Activated naive CD4-positive, alpha-beta T cell treated with anti-CD3 and anti-CD28 coated beads for 36 hours (primary cell): ENCODE measurements at places on chromosomes 11 and 22.

DNA sequence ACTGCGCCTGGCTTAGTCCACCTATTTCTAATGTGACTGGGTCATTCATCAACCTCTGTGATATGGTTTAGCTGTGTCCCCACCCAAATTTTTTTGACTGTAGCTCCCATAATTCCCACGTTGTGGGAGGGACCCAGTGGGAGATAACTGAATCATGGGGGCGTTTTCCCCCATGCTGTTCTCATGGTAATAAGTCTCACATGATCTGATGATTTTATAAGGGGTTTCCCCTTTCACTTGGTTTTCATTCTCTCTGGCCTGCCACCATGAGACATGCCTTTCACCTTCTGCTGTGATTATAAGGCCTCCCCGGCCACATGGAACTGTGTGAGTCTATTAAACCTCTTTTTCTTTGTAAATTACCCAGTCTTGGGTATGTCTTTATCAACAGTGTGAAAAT is 8.7 kb downstream of the CENATAC start:
- peak; percentile 16 for DNase-seq
- H3K4me3 ChIP-seq, result no peak overlapping the region
- H3K27ac ChIP-seq, result peak overlapping the region; percentile 72
- H3K36me3 ChIP-seq, result peaks cover 14% of the 10 kb centered on the region

- H3K36me3 ChIP-seq, result no peaks in the 10 kb centered on the region
- no peak for DNase-seq
- peaks cover 6% of the 10 kb centered on the region for H3K27me3 ChIP-seq
- no peak overlapping the region for H3K27ac ChIP-seq
- H3K4me3 ChIP-seq, result no peak overlapping the region
- H3K4me1 ChIP-seq, result no peaks in the 10 kb centered on the region
Measured at GRCh38 chr11:102155676-102156075, 45.4 kb downstream of the YAP1 start.

GRCh38 chr22:41613456-41613855 is 7.4 kb downstream of the DESI1 start:
- H3K36me3 ChIP-seq, result peaks cover 14% of the 10 kb centered on the region
- no peak overlapping the region for H3K27ac ChIP-seq
- H3K4me3 ChIP-seq, result no peak overlapping the region

DNA sequence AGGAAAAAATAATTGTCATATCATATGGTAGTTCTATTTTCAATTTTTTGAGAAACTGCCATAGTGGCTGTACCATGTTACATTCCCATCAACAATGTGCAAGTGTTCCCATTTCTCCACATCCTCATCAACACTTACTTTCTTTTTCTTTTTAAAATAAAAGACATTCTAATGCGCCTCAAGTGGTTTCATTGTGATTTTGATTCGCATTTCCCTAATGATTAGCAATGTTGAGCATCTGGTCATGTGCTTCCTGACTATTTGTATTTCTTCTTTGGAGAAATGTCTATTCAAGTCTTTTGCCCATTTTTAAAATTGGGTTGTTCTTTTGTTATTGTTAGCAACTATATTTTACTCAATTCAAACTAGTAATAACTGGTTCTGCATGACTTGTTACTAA is 8.4 kb downstream of the MCHR1 start:
- H3K27me3 ChIP-seq, result no peaks in the 10 kb centered on the region
- H3K4me3 ChIP-seq, result no peak overlapping the region
- DNase-seq, result no peak
- H3K27ac ChIP-seq, result no peak overlapping the region

DNA sequence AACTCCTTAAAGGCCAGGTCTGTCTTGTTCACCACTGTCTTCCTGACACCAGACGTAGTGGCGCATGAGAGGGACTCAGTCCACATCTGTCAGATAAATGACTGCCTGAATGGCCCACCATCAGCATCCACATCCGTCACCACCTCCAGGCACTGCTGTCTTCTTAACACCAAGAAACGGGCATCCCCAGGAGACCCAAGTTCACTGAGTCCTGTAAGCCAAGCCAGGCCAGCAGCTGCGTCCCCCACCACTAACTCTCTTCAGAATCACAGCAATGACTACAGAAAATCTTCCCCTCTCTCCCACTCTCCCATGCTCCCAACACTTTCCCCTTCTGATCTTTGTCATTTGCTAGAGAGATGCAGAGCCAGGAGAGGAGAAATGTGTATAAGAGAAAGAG is 47.3 kb upstream of the LRRC32 start:
- no peak overlapping the region for H3K4me3 ChIP-seq
- DNase-seq, result no peak
- H3K36me3 ChIP-seq, result no peaks in the 10 kb centered on the region
- H3K27ac ChIP-seq, result no peak overlapping the region

- peaks cover 38% of the 10 kb centered on the region for H3K36me3 ChIP-seq
- H3K4me3 ChIP-seq, result no peak overlapping the region
- no peak overlapping the region for H3K27ac ChIP-seq
- H3K27me3 ChIP-seq, result no peaks in the 10 kb centered on the region
- peaks cover 47% of the 10 kb centered on the region for H3K4me1 ChIP-seq
Measured at GRCh38 chr11:44618561-44619425, 53.3 kb downstream of the CD82 start.

DNA sequence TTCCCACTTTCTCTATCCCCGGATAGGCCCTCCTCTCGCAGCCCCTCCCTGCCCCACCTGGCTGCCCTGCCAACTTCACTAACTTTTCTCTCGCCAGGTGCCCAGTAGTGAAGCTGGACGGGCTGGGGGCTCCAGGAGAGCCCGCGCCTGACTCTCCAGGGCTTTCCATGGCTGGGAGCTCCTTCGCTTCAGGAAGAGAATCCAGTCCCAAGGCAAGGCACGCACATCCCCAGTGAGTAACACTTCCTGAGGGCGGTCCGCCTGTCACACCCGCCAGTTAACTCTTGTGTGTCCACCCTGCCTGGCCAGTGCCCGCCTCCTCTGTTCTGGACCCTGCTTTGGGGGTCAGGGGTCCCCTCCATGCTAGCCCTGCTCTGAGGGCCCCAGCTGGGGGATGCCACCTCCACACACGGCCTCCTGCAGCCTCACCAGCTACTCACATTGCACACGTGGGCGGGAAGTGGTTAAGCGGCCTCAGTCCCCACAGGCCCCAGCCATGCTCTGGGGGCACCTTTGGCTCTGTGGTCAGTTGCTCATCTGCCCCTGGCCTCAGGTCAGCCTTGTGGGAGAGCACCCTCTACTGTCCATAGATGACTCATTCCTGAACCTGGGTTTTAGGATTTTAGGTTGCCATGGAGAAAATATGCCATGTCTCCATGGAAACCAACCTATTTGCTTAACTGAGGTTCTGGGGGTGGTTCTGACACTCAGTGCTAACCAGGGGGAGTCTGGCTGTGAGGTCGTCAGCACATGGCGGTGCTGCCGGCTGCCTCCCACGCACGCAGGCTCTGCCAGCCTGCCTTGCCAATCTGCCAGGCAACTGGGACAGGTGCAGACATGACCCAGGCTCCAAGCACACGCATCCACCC is at the start of gene RIN1:
RIN1 (minus strand) TSS at position 201 of the 869 bp plus-strand sequence; CDS start at position 169, 32 bp downstream.
- peak; percentile 64 for DNase-seq
- peaks cover 20% of the 10 kb centered on the region for H3K4me1 ChIP-seq
- H3K27me3 ChIP-seq, result no peaks in the 10 kb centered on the region
- peak within 1 kb of the TSS; percentile 82 for H3K4me3 ChIP-seq

DNA sequence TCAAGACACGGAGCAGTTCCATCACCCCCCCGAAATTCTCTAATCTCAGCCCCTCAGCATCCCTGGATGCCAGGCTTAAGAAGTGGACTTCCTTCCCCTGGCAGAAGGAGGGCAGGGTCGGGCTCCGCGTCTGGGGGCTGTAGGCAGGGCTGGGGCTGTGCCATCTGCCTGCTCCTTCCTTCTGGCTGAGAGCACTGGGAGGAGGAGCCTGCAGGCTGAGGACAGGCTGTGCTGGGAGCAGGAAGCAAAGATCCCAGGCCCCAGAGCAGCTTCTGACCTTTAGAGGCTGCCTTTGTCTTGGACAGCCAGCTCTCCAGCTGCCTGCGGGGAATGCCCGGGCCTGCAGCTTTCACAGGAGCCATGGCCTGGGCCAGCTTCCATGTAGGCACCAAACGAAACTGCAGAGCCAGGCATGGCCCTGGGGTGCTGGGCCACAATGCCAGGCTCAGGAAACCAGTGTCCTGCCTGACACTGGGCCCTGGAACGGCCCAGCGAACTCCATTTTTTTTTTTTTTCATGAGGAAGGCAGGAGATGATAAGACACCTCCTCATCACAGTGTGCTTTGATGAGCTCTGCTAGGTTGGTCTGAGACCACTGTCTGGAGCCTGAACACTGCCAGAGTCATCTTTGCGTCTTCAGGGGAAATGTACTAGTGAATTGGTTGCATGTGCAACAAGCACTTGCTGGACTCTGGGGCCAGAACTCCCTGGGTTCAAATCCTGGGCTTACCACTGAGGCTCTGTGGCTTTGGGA is 67.9 kb downstream of the MCM5 start:
- no peaks in the 10 kb centered on the region for H3K4me1 ChIP-seq
- DNase-seq, result no peak
- no peak overlapping the region for H3K4me3 ChIP-seq
- H3K27me3 ChIP-seq, result no peaks in the 10 kb centered on the region
- H3K27ac ChIP-seq, result no peak overlapping the region

- no peaks in the 10 kb centered on the region for H3K36me3 ChIP-seq
- H3K4me3 ChIP-seq, result no peak overlapping the region
- no peak for DNase-seq
- H3K27ac ChIP-seq, result no peak overlapping the region
- peaks cover 15% of the 10 kb centered on the region for H3K27me3 ChIP-seq
- no peaks in the 10 kb centered on the region for H3K4me1 ChIP-seq
Measured at GRCh38 chr11:124415356-124415923, 9.2 kb downstream of the OR8B4 start.

DNA sequence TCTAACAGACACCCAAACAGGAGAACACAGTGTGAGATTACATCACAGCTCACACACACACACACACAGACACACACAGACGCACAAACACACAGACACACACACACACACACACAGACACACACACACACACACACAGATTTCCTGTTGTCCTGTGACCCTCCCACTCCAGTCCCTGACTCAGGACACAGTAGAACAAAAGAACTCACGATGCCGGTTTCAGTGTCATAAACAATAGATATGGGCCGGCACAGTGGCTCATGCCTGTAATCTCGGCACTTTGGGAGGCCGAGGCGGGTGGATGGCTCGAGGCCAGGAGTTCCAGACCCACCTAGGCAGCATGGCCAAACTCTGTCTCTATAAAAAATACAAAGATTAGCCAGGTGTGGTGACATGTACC is 13.8 kb upstream of the KAT5 start:
- no peaks in the 10 kb centered on the region for H3K27me3 ChIP-seq
- DNase-seq, result no peak
- no peaks in the 10 kb centered on the region for H3K4me1 ChIP-seq
- H3K36me3 ChIP-seq, result no peaks in the 10 kb centered on the region
- no peak overlapping the region for H3K27ac ChIP-seq

- H3K4me3 ChIP-seq, result no peak overlapping the region
- no peak for DNase-seq
- no peak overlapping the region for H3K27ac ChIP-seq
Measured at GRCh38 chr11:45844822-45845578, 2.3 kb upstream of the CRY2 start.

- H3K4me1 ChIP-seq, result peaks cover 25% of the 10 kb centered on the region
- no peak overlapping the region for H3K27ac ChIP-seq
- peaks cover 87% of the 10 kb centered on the region for H3K27me3 ChIP-seq
- no peak for DNase-seq
- peak overlapping the region; percentile 73 for H3K4me3 ChIP-seq
Measured at GRCh38 chr11:44306052-44306917, 3.7 kb downstream of the ALX4 start.

GRCh38 chr11:40569947-40570531 is 889.4 kb downstream of the LRRC4C start:
- H3K4me3 ChIP-seq, result no peak overlapping the region
- no peaks in the 10 kb centered on the region for H3K36me3 ChIP-seq
- H3K27ac ChIP-seq, result no peak overlapping the region
- no peaks in the 10 kb centered on the region for H3K27me3 ChIP-seq
- DNase-seq, result no peak

DNA sequence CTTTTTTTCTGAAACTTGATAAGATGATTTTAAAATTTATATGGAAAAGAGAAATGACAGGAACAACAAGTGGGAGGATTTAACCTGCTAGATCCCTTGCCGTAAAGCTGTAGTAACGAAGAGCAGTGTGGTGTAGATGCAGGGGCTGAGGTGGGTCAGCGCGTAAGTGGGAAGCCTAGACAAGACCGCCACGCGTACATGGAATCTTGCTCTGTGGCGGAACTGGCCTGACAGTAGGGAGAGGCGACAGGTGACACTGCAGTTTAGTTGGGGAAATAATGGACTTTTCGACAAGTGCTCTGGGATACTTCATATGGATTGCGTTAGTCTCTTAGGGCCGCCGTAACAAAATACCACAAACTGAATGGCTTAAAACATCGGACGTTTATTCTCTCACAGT is 28.8 kb downstream of the TNRC6B start:
- no peaks in the 10 kb centered on the region for H3K27me3 ChIP-seq
- H3K36me3 ChIP-seq, result no peaks in the 10 kb centered on the region
- no peak overlapping the region for H3K27ac ChIP-seq
- H3K4me1 ChIP-seq, result peaks cover 71% of the 10 kb centered on the region

DNA sequence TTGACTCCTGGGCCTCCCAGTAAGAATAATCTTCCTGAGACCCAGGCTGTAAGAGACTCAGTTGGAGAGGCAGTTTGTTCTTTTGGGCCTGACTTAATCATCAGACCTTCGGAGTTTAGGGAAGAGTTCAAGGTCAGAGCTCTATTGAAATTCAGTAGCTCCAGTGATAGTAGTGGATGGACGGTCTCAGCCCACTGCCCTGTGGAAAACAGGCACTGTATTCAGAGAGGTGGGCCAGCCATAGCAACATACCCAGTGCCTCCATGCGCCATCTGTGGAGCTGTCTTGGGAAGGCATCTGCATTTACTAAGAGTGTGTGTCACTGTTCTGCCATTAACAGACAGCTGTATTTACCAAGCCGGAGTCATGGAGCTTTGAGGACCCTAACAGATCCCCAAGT is 2.9 kb downstream of the SMARCB1 start:
- no peak overlapping the region for H3K27ac ChIP-seq
- no peaks in the 10 kb centered on the region for H3K27me3 ChIP-seq
- H3K4me1 ChIP-seq, result peaks cover 36% of the 10 kb centered on the region
- no peak overlapping the region for H3K4me3 ChIP-seq
- DNase-seq, result no peak
- H3K36me3 ChIP-seq, result peaks cover 5% of the 10 kb centered on the region

- H3K4me1 ChIP-seq, result peaks cover 6% of the 10 kb centered on the region
- no peak overlapping the region for H3K4me3 ChIP-seq
- no peak for DNase-seq
- H3K36me3 ChIP-seq, result no peaks in the 10 kb centered on the region
Measured at GRCh38 chr11:110169738-110170137, 76.5 kb downstream of the ZC3H12C start.
